Smooth muscle cell of the coronary artery (primary cell): ENCODE measurements at places on chromosomes 2 and 18. TPM values are rescaled to one million over a fixed set of nuclear protein-coding genes. Genes with fewer than 3 reads are reported as not detected.

Gene PID1
- total RNA-seq: 6.6 and 11.4 TPM in 2 replicates

Gene SERPINB10
- not detected in 2 replicates for total RNA-seq

Gene CACNB4
- total RNA-seq: 0.15 and 10.5 TPM in 2 replicates

Gene PLB1
- total RNA-seq: 0.23 and 0.30 TPM in 2 replicates

Gene ASB18
- total RNA-seq: not detected in 2 replicates

Gene STK39
- 6.0 and 9.3 TPM in 2 replicates for total RNA-seq

Gene ATOH8
- 3.2 and 59.5 TPM in 2 replicates for total RNA-seq

Gene TSPYL6
- total RNA-seq: under 0.01 TPM in 1 of 2 replicates, not detected in the other

Gene CD28
- total RNA-seq: under 0.01 TPM in 1 of 2 replicates, not detected in the other
